Muscle of leg (tissue), 16 donors: ENCODE measurements at places on chromosomes 5 and 9.

DNA sequence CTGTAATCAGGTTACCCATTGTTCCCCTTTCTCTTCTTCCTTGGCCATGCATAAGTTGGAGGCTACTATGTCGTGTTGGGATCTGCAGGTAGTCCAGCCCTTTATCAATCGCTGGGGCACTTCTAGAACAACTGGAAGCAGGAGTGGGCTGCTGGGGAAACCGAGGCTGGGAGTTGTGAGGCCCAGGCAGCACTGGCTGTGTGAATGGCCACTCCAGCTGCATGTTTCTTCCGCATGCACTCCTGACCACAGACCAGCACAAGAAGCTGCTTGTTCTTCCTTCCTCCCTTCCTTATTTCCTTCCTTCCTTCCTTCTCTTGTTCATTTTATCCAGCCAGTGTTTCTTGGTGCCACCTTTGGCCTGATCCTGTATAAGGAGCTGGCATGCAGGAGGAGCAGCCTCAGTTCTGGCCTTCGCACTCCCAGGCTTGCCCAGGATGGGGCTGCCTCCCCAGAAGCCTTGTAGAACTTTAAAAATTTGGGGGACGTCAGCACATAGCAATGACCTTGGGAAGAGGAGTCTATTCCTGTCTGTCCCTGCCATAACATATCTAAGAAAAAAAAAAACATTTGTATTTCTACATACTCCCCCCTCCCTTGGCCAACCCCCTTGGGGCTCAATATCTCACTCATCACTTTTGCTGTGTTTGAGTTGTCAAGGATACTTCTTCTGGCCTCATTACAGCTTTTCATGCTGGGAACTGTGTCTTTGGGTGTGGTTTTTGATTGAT, 20.8 kb upstream of the CXCL14 start:
- peak; percentile 28 for DNase-seq
- peaks cover 9% of the 10 kb centered on the region for H3K4me1 ChIP-seq
- no peak overlapping the region for H3K4me3 ChIP-seq
- H3K27ac ChIP-seq, result no peak overlapping the region

DNA sequence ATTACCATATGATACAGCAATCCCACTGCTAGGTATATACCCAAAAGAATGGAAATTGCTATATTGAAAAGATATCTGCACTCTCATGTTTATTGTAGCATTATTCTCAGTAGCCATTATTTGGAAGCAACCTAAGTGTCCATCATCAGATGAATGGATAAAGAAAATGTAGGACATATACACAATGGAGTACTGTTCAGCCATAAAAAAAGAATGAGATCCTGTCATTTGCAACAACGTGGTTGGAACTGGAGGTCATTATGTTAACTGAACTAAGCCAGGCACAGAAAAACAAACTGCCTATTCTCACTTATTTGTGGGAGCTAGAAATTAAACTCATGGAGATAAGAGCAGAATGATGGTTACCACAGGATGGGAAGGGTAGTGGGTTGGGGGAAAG, 63.1 kb upstream of the TTC23L start:
- H3K4me3 ChIP-seq, result no peak overlapping the region
- no peaks in the 10 kb centered on the region for H3K27me3 ChIP-seq
- H3K4me1 ChIP-seq, result peaks cover 3% of the 10 kb centered on the region
- no peak overlapping the region for H3K27ac ChIP-seq
- no peaks in the 10 kb centered on the region for H3K36me3 ChIP-seq

GRCh38 chr5:132813599-132814502, 749 bp downstream of the SOWAHA start:
- peaks cover 60% of the 10 kb centered on the region for H3K27me3 ChIP-seq
- peaks cover 4% of the 10 kb centered on the region for H3K4me1 ChIP-seq
- H3K4me3 ChIP-seq, result no peak overlapping the region
- no peak for DNase-seq

- H3K27me3 ChIP-seq, result no peaks in the 10 kb centered on the region
- no peaks in the 10 kb centered on the region for H3K36me3 ChIP-seq
- H3K4me3 ChIP-seq, result no peak overlapping the region
- H3K4me1 ChIP-seq, result no peaks in the 10 kb centered on the region
These were observed 37.1 kb upstream of the CEP120 start for GRCh38 chr5:123460296-123460729.

- no peak overlapping the region for H3K27ac ChIP-seq
- H3K4me1 ChIP-seq, result peaks cover 36% of the 10 kb centered on the region
- no peak for DNase-seq
- no peak overlapping the region for H3K4me3 ChIP-seq
- no peaks in the 10 kb centered on the region for H3K27me3 ChIP-seq
- peaks cover 2% of the 10 kb centered on the region for H3K36me3 ChIP-seq
These were observed 102.0 kb downstream of the ARHGAP26 start for GRCh38 chr5:142872217-142872616.

GRCh38 chr9:98750364-98751060, 41.8 kb upstream of the GABBR2 start:
- H3K36me3 ChIP-seq, result peaks cover 44% of the 10 kb centered on the region
- H3K27ac ChIP-seq, result no peak overlapping the region
- H3K27me3 ChIP-seq, result no peaks in the 10 kb centered on the region
- DNase-seq, result no peak

DNA sequence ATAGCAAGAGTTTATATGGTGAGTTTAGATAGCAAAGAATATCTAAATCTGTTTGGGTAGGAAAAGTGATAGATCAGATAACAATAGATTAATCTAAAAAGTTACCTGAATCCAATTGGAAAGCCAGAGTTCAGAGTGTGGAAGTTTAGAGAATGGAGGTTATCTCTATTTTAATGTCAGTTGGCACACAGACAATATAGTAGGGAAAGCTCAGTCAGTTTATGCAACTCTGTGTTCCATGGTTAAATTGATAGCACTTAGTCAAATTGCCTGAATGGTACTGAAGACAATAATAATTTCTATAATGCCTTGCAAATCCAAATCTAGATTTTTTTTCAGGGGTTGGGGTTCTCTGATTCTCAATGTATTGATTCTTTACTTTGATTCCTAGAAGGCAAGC, 77.0 kb downstream of the ARHGEF28 start:
- H3K27me3 ChIP-seq, result no peaks in the 10 kb centered on the region
- no peaks in the 10 kb centered on the region for H3K4me1 ChIP-seq
- H3K36me3 ChIP-seq, result no peaks in the 10 kb centered on the region
- DNase-seq, result no peak
- H3K4me3 ChIP-seq, result no peak overlapping the region

GRCh38 chr5:15690611-15691010, 190.6 kb downstream of the FBXL7 start:
- no peaks in the 10 kb centered on the region for H3K27me3 ChIP-seq
- H3K36me3 ChIP-seq, result no peaks in the 10 kb centered on the region
- H3K27ac ChIP-seq, result no peak overlapping the region
- DNase-seq, result no peak
- peaks cover 18% of the 10 kb centered on the region for H3K4me1 ChIP-seq
